NCI-H1417 (cell line): ENCODE measurements at places on chromosomes 1 and 21.

GRCh38 chr1:54805981-54806381 is 4.9 kb upstream of the TTC22 start:
- DNase-seq, result no peak

DNA sequence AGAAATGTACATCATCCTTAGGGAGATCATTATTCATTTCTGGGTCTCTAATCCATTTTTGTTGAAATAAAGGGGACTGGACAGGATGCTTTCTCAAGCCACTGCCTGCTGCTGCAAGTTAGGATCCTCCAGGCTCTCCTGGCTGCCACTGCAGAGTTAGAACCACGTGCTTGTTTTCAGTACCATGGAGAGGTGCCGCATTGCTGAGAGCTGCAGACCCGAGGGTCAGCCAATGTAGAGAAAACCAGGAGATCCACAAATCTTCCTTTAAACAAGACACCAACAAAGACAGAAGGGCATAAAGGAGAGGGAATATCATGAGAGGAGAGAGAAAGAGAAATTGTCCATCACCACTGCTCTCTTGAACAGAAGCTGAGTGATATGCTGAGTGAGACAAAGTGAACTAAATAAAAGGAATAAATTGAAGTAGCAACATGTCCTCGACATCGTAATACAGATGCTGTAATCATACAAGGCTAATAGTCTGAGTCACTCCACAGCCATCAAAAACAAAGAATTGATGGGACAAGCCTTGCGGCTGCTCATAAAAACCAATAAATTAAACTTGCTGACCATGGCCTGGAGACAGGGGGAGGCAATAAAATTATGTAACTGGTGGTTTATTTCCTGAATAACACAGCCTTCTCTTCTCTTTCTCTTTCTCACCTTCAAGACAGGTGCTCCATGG is 255.7 kb downstream of the OMA1 start:
- DNase-seq, result peak; percentile 27

GRCh38 chr1:66704177-66704875 is 47.9 kb upstream of the DYNLT5 start:
- no peak for DNase-seq

- no peak for DNase-seq
Observed at GRCh38 chr21:40372506-40372905, 474.5 kb downstream of the DSCAM start.

- DNase-seq, result no peak
Observed at GRCh38 chr1:179779645-179780272, 36.7 kb downstream of the FAM163A start.

DNA sequence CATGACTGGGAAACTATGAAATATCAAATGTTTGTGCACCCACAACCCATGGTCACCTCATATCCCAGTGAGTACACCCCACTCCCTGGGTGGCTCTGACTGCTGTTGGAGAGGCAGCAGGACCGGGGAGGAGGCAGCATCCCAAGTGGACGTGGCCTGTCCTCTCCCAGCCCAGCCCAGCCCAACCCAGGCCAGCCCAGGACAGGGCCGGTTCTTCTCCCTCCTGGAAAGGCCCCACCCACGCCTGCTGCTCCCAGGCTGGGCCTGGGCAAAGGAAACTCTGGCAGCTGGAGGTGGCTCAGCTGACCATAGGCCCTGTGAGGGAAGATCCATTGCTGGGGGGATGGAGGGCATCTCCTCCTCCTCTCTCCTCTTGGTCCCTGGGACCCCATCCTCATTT is 19.1 kb downstream of the MATN1 start:
- DNase-seq, result no peak
